ENCODE measurements at places on chromosomes 7 and 10.
A peak's percentile ranks its signal among the peaks of the same experiment; 100 is the strongest.

- no peak for DNase-seq
These were observed 80.8 kb downstream of the OSBPL3 start for GRCh38 chr7:24899161-24899560.

DNA sequence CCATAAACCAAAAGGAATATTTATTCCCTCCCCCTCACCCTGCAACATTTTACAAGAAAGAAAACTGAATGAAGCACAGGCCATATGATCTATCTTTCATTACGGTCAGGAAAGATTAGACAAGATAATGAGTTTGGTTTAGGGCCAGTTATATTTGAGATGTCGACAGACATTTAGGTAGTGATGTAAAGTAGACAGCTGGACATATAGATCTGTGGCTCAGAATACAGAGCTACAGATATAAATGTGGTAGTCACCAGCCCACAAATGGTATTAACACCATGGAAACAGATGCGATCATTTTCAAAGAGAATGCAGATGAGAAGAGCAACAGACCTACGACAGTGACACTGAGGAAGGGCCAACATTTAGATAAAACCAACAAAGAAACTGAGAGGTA, 142.5 kb downstream of the SRPK2 start:
- no peak for DNase-seq

- no peak for DNase-seq
These were observed 6.3 kb downstream of the HECTD2 start for GRCh38 chr10:91416339-91416855.

GRCh38 chr10:123582084-123582989, 83.8 kb upstream of the GPR26 start:
- peak; percentile 82 for DNase-seq

GRCh38 chr10:95356-96115, 39.7 kb upstream of the ZMYND11 start:
- DNase-seq: no peak

- DNase-seq: no peak
These were observed 141.6 kb downstream of the DGKB start for GRCh38 chr7:14760730-14761478.

- peak; percentile 21 for DNase-seq
These were observed 36.1 kb upstream of the BET1 start for GRCh38 chr7:94040254-94040653.

DNA sequence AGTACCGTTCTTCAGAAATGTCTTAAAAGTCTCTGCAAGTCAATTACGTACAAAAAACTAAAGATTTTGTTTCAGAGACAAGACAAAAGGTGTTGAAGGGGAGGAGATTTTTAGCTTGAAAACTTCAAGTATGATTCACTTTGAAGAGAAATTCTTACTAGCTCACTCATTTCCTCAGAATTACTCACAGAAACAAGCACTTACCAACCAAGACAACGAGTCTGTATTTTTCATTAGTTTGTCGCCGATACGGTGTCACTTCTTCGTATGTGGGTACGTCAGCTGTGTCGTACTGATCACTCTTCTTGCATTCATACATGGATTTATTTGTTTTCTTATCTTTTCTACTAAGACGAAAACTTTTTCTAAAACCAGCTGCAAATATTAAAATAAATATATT, 90.6 kb upstream of the ODAD2 start:
- no peak for DNase-seq

- no peak for DNase-seq
These were observed 58.4 kb downstream of the VOPP1 start for GRCh38 chr7:55513868-55514267.

DNA sequence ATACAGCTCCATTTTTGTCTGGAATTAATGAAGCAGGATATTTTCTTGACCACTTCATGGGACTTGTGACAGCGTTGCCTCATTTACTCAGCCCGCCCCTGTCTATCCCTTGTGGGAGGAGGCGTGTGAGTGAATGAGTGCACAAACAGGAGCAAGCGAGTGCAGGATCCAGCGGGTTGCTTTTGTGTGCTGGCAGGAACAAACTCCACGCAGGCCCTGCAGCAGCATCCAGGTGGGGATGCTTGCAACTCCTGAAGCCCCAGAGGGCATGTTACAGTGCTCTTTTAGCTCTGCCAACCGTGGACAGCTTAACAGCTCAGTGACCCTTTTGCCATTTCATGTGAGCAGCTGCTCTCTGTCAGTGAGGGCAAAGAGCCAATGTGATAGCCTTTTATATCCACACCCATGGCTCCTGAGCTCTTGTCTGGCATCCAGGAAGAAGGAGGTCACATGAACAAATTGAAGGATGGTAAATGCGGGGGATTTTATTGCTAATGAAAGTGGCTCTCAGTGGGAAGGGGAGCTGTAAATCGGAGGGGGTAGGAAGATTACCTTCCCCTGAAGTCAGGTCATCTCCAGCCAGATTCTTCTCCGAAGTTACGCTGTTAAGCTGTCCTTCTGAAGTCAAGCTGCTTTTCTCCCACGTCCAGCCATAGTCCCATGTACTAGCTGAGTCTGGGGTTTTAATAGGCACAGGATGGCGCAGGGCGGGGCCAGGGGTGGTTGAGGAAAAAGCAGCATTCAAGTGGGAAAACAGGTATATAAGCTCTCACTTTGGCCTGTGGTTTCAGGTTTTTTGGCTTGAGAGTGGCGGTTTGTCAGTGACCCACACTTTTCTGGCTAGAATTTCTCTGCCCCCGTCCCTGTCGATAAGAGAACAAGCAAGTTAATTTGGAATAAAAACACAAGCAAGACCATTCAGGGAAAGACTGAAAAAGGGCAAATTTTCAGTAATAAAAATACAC, 714.7 kb upstream of the MBL2 start:
- DNase-seq: no peak

DNA sequence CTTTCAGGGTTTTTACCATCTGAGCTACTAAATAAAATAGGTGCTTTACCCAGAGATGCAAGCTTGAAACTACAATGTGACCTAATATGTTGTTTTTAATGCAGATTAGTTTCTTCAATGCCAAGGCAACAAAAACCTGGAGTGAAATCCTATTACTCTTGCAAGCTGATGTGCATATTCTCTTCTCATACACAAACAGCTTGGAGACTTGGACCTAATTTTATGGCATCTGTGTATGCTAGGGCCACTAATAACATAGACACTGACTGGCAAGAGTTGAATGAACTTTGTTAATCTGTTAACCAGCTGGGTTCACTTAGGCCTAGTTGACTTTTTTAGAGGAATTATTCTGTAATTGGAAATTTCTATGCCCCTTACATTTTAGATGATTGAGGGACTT, 23.4 kb upstream of the SMIM30 start:
- no peak for DNase-seq

DNA sequence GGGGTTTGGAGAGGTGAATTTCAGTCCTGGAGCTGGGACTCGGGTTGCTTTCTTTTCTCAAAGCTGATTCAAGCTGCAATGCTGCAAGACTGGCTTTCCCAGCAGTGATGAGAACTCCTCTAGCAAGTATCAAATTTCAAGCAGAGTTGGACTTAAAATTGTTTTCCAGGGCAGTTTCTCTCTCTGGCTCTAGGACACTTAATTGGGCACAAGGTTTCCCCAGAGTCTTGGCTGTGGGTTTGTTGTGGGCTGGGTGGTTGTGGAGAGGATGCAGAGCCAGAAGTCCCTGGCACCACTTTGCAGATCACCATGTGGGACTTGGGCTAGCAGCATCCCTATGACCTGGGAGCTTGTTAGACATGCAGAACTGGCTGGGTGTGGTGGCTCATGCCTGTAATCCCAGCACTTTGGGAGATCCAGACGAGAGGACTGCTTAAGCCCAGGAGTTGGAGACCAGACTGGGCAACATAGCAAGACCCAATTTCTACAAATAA, 16.8 kb downstream of the AKR1B15 start:
- no peak for DNase-seq

- no peak for DNase-seq
These were observed 37.0 kb upstream of the MXI1 start for GRCh38 chr10:110170142-110170971.

DNA sequence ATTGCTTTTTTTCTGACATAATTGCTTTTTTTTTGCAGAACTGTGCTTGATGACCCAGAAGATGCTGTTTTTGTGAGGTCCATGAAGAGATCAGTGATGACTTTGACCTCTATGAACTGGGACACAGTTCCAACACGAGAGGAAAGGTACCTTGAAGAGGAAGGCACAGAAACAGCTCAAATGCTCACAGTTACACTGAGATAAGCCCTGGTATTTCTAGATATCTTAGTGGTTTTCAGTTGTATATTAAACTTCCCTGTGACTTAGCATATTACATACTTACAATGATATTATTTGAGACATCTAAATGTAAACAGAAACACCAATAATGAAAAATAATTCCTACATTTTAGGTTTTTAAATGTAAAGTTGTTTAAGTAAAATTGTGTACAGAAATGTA, 54.7 kb downstream of the LRRC72 start:
- DNase-seq: no peak
